Activated CD4-positive, CD25-positive, alpha-beta regulatory T cell treated with anti-CD3 and anti-CD28 coated beads, Interleukin-2, amount 50 U/mL, for 72 hours (primary cell): ENCODE measurements at places on chromosomes 2 and 18.

GRCh38 chr2:241885291-241885945 is 15.9 kb downstream of the RTP5 start:
- DNase-seq = no peak

GRCh38 chr2:43278564-43279220 is 52.3 kb upstream of the ZFP36L2 start:
- no peak for DNase-seq

- DNase-seq = no peak
Measured at GRCh38 chr2:96828436-96828835, 12.4 kb downstream of the CNNM3 start.

GRCh38 chr18:76494231-76495005 is 624 bp downstream of the ZNF516 start:
- DNase-seq = no peak

GRCh38 chr2:181785691-181786344 is 105.5 kb upstream of the NEUROD1 start:
- no peak for DNase-seq

GRCh38 chr2:172556284-172557033 is 569 bp downstream of the PDK1 start:
- DNase-seq = peak; percentile 71

DNA sequence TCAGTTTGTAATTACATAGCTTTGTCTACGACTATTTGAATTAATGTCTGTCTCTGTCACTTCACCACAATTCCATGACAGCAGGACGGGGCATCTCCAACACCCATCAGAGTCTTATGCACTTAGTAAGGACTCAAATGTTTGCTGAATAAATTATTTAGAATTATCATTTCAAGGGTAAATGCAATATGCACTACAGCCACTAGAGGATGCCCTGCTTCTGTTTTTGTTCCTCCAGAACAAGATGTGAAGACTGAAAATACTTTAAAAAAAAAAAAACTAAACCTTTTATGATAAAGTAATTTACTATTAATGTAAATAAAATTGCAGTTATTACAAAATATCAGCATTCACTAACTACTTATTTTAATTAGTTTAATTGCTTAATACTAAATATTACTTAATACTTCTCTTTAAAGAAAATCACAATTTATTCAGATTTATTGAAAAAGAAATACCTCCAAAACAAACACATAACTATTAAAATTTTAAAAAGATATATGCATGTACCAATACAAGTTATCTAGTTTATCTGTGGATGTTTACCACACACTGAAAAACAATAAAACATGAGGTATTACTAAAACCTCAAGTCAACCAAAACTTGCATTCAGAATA is 3.2 kb downstream of the PIGN start:
- DNase-seq = no peak
